ENCODE measurements at places on chromosomes 4 and X.

DNA sequence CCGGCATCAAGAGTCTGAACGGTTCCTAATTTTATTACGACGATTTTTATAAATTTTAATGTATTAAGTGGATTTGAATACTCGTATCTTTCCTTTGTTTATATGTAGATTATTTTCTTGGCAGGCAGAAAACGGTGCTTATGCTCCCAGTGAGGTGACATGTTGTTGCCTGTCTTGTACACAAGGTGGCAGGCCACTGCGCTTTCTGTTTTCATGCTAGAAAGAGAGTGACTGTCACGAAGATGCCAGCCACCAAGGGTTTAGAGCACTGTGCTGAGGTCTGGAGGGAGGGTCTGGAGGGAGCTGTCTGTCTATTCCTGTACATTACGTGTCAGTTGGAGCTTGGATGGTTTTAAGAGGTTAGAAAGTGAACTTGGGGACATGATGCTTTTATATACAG, 87.7 kb downstream of the SHROOM2 start:
- peak; percentile 42 for DNase-seq

- no peak for DNase-seq
Measured at GRCh38 chr4:77650787-77651186, 45.2 kb downstream of the CXCL13 start.

GRCh38 chr4:87409420-87409939, 12.9 kb upstream of the NUDT9 start:
- peak; percentile 46 for DNase-seq

DNA sequence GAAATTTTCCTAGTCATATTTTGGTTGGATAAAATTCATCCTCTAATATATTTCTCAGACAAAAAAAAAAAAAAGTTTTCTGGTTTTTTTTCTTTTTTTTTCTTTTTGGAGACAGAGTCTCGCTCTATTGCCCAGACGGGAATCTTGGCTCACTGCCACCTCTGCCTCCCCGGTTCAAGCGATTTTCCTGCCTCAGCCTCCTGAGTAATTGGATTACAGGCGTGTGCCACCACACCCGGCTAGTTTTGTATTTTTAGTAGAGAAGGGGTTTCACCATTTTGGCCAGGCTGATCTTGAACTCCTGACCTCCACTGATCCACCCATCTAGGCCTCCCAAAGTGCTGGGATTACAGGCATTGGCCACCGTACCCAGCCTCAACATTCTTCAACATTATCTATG, 432.7 kb upstream of the PABPC4L start:
- DNase-seq = no peak

GRCh38 chr4:20356565-20356964, 104.9 kb downstream of the SLIT2 start:
- DNase-seq = no peak

DNA sequence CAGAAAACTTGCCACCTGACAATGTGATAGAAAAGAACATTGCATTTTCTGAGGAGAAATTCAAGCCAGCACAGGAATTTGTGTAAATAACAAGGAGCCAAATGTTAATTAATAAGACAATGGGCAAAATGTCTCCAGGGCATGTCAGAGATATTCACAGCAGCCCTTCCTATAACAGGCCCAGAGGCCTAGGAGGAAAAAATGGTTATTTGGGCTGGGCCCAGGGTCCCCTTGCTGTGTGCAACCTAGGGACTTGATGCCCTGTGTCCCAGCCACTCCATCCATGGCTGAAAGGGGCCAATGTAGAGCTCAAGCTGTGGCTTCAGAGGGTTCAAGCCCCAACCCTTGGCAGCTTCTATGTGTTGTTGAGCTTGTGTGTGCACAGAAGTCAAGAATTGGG, 55.5 kb upstream of the GABRG1 start:
- DNase-seq = peak; percentile 16

DNA sequence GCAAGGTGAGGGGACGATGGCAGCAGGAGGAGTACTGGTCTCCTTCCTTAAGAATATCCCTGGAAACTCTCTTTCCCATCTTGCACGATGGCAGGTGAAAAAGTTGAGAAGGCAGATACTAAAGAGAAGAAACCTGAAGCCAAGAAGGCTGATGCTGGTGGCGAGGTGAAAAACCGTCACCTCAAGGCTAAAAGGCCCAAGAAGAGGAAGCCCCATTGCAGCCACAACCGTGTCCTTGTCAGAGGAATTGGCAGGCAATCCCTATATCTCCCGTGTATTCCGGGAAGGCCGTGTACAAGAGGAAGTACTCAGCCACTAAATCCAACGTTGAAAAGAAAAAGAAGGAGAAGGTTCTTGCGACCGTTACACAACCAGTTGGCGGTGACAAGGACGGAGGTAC, 40.0 kb downstream of the CRLF2 start:
- DNase-seq = no peak

GRCh38 chr4:142322996-142323395, 523.1 kb downstream of the INPP4B start:
- no peak for DNase-seq

DNA sequence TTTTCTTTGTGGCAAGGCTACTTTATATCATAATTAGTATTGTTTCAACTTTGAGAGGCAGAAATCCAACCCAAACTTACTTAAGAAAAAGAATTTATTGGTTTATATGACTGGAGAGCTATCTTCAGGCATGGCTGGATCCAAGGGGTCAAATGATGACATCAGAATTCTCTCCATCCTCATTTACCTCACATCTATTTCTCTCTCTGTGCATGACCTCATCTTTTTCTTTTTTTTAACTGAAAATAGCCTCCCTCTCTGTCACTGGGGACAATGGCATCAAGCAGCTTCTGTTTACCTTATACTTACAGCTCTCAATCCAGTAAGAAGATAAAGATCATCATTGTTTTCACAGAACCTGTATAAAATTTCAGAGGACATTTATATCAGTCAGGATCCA, 12.0 kb upstream of the EXOC1L start:
- DNase-seq = no peak

DNA sequence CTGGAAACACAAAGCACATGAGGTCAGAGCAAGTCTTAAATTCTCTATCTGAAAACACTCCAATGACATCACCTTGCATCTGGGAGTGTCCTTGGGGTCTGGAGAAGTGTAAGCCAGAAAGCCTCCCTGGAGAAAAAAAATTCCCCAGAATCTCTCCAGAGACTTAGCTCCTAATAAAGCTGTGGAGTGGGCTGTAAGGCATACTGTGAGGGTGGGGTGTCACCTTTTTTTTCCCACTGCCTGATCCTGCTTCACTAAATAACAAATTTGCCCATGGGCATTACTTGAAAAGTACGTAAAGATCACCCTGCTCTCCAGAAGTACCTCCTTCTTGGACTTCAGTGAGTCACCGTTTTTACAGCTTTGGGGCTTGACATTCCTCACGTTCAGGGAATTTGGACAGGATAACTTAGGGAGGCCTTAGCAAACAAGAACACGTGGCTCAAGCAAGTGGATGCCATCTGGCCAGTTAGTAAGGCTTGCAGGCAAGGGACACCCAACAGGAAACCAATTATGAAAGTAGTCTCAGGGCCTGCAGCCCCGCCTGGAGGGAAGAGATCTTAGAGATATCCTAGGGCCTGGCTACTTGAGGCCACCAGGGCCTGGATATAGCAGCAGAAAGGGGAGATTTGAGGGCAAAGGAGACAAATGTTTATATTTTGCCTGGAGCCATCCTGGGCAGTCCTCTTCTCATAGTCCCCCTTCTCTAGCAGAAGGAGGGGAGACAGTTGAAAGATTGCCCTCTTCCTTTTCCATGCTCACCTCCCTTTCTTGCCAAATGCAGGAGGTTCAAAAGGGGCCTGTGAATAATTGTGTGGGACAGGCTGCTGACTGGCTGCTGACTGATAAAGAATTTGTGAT, 60.1 kb upstream of the PLAC1 start:
- DNase-seq = peak; percentile 73

DNA sequence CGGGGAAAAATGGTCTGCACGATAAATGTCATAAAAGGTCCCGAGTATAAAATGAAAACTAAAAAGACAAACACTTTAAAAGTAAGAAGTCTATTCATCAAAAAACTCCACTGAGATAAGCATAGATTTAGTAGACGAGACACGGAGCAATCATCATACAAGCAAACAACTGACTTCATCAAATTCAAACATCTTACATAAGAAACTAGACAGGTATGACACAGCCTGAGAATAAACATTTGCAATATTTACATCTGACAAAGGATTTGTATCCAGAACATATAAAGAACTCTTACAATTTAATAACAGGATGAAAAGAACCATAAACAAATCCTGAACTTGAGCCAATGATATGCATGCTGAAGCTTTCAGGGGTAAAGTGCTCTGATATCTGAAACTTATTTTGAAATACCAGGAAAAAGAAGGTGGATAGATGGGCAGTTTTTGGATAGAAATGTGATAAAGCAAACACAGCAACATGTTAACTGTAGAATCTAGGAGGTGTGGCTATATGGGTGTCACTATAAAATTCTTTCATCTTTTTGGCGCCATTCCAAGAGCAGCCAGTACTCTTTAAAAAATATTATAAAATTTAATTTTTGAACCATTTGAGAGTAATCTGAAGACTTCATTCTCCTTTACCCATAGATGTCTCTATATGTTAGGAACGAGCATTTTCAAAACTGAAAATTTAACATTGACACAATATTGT, 12.0 kb downstream of the MPP1 start:
- peak; percentile 6 for DNase-seq

DNA sequence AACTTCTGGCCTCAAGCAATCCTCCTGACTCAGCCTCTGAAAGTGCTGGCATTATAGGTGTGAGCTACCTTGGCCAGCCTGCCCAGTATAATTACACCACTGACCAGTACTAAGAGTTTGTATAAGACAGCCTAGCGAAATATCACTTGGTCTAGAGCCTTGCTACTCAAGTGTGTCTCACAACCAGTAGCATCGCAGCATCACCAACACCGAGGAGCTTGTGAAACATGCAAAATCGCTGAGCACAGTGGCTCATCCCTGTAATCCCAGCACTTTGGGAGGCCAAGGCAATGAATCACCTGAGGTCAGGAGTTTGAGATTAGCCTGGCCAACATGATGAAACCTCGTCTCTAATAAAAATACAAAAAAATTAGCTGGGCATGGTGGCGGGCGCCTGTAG, 102.0 kb upstream of the GATB start:
- DNase-seq = no peak

DNA sequence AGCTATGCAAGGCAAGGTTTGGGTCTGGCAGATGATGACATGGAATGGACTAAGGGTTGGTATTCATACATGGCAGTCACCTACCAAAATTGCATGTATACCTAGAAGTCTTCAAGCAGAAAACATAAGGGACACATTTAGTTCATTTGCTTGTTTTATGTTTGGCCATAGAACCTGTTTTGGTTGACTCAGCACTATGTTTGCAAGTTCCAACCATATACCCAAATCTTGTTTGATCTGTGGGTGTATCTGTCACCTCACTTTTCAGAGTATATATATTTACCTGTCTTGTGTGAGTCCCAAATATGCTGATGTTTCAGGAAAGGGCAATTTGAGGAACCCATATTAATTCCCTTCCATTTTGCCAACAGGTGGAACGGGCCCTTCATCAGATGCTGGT, 39.3 kb downstream of the ATG4A start:
- DNase-seq = no peak

DNA sequence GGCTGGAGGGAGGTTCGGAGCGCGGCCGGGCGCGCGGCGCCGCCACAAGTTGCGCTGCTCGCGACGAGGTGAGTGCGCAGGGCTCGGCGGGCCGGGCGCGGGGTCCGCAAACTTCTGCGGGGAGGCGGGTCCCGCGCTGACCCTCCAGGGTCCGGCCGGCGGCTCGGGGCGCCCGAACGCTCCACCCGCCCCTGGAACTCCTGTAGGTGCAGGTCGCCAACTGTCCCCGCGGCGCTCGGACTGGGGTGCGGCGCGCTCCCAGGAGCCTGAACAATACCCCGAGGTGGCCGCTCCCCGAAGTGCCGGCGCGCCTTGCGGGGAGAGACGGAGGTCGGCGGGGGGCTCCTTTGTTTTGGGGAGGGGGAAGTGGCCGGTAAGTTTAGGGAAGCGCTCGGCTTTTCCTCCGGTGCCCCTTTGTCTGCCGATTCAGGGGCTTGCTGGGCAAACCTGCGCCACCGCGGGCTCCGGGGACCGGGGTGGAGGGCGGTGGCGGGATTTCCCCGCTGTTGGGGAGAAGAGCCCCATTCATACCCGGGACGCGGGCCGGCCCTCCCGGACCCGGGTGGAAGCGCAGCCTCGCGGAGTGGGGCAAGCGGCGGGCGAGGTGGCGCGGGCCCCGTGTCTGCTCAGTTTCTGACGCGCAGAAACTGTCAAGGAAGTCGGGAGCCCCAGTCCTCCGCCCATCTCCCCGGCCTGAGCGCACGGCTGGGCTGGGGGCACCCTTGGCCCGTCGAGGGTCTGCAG, 694 bp downstream of the TBL1X start:
- peak; percentile 28 for DNase-seq

DNA sequence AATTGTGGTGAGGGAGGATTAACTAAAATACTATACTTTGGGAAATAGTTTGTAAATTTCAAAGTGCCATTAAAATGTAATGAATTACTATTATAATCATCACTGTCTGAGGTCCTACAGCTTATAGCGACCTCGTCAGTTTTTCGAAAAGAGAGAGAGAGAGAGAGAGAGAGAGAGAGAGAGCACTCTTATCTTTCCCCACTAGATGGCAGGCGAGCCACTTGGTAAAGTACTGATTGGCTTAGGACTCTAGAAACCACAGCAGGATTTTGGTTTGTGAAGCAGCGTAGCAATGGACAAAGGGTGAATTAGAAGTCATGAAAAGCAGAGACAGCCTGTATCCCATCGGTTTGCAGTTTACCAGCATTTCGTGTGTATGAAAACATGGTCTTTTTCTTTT, 52.5 kb downstream of the LINC00632 start:
- DNase-seq = peak; percentile 65

DNA sequence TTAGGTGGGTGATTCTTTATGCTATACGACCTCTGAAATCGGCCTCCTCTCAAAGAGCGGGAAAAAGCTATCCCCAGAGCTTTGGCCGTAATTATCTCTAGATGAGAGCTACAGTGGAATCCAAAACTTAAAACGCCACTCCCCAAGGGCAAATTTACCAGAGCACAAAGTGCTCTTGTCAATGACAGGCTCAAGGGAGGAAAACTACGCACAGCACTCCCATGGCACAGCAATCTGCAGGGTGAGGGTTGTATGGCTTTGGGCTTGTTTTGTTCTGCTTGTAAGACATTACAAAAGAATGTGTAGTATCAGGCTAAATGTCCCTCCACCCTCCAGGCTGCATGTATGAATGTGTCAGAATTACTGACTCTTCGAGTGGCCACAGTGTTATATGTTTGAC, 44.0 kb downstream of the ARHGEF6 start:
- no peak for DNase-seq

DNA sequence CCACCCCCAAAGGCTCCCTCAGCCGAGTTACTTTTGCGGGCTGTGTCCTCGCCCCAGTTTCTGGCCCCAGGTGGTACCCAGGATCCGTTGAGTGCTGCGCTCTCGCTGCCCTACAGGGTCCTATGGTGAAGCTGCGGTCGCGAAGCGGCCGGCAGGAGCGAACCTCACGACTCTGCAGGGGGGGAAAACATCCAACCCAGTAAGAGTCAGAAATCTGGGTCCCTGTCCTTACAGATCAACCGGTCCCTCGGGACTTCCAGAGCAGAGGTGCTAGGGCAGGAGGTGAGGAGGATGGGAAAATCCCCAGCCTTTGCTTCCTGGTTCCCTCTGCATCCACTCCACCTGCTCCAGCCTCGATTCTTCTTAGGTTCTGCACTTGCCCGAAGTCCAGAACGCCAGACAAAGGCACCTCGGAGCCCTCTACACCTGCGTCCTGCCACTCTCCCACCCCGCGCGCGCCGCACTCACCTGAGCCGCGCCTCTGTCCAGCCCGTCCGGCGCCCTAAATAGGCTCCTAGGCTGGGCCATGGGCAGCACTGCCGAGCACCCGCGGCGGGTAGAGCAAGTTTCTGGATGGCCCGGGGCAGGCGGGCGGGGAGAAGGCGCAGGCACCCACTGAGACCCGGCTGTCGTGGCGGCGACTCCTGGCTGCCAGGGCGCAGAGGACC, at the start of gene HS3ST1:
HS3ST1 (minus strand) TSS at position 664 of the 668 bp plus-strand sequence. CDS start 28,889 bp downstream, outside the sequence.
- DNase-seq = no peak

- peak; percentile 14 for DNase-seq
Measured at GRCh38 chr4:186781032-186781917, 57.6 kb upstream of the FAT1 start.
